Activated CD4-positive, alpha-beta T cell treated with anti-CD3 and anti-CD28 coated beads, Interleukin-2, amount 10 ng/mL, durations not matched to agents 7 days and 5 days (primary cell): ENCODE measurements at places on chromosomes 2 and 18. TPM values are rescaled to one million over a fixed set of nuclear protein-coding genes. Genes with fewer than 3 reads are reported as not detected.

DNA sequence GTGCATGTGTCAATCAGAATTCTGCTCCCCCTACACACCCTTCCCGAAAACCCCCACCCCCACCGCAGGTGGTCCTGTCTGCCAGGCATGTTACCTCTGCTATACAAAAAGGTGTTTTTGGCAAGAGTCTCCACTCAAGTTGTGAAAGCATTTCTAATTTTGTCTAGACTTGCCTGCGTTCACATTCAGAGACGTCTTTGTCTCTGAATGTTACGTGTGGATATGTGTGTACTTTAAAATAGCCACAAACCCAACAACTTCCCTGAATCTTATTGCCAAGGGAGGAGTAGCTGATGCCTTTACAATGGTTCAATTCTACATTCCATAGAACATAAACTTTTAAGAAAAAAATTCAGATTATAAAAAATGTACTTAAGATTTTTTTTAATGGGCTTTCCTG, 66.6 kb downstream of the ITGA4 start:
- H3K4me3 ChIP-seq: no peak overlapping the region
- no peak for DNase-seq
- H3K36me3 ChIP-seq: peaks cover 61% of the 10 kb centered on the region
- H3K27me3 ChIP-seq: no peaks in the 10 kb centered on the region
- peaks cover 2% of the 10 kb centered on the region for H3K4me1 ChIP-seq

DNA sequence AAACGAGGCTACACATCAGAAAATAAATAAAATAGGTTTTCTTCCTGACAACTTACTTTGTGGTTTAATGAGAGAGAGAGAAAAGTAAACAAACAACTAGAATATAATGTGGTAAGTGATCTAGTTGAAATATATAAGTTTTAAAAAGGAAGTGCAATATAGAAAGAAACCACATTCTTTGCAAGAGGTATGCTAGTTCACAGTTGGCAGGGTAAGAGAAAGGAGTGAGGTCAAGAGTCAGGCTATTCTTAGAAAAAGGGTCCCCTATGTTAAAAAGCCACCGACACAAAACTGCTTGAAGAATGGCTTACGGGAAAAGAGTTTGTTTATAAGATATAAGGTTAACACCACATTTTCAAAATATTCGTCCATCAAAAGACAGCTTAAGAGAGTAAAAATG, 462.1 kb downstream of the ERBB4 start:
- H3K36me3 ChIP-seq: no peaks in the 10 kb centered on the region
- no peak overlapping the region for H3K4me3 ChIP-seq
- H3K4me1 ChIP-seq: peaks cover 2% of the 10 kb centered on the region
- H3K27me3 ChIP-seq: no peaks in the 10 kb centered on the region

- DNase-seq: no peak
- no peaks in the 10 kb centered on the region for H3K36me3 ChIP-seq
- H3K27ac ChIP-seq: no peak overlapping the region
- H3K4me1 ChIP-seq: no peaks in the 10 kb centered on the region
- no peak overlapping the region for H3K4me3 ChIP-seq
Measured at GRCh38 chr2:66192888-66193287, 242.0 kb upstream of the MEIS1 start.

GRCh38 chr2:7026742-7027141, 109.5 kb downstream of the RNF144A start:
- H3K4me1 ChIP-seq: peaks cover 28% of the 10 kb centered on the region

DNA sequence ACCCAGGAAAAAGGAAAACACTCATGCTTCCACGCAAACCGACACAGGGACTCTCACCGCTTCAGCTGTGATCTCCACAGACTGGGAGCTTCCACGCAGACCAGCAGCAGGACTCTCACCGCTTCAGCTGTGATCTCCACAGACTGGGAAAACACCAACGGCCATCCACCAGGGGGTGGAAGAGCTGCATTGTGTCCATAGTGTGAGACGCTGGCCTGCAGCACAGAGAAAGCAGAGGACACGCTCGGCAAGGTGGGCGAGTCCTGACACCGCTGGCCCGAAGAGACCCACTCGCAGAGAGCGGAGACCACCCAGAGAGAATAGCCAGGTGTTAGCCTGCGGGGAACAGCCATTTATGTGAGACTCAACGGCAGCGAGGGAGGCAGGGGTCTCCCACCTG, 42.5 kb upstream of the NFATC1 start:
- DNase-seq: no peak
- peaks cover 2% of the 10 kb centered on the region for H3K4me1 ChIP-seq
- no peak overlapping the region for H3K4me3 ChIP-seq
- no peak overlapping the region for H3K27ac ChIP-seq
- H3K27me3 ChIP-seq: no peaks in the 10 kb centered on the region

GRCh38 chr2:60320724-60321123, 232.7 kb downstream of the BCL11A start:
- H3K27ac ChIP-seq: no peak overlapping the region
- H3K4me3 ChIP-seq: no peak overlapping the region
- no peaks in the 10 kb centered on the region for H3K4me1 ChIP-seq
- H3K27me3 ChIP-seq: peaks cover 6% of the 10 kb centered on the region
- no peaks in the 10 kb centered on the region for H3K36me3 ChIP-seq
- DNase-seq: no peak

- DNase-seq: no peak
- H3K4me3 ChIP-seq: no peak overlapping the region
- H3K27me3 ChIP-seq: no peaks in the 10 kb centered on the region
- H3K36me3 ChIP-seq: no peaks in the 10 kb centered on the region
Measured at GRCh38 chr2:225998653-225999052, 599.1 kb downstream of the NYAP2 start.

DNA sequence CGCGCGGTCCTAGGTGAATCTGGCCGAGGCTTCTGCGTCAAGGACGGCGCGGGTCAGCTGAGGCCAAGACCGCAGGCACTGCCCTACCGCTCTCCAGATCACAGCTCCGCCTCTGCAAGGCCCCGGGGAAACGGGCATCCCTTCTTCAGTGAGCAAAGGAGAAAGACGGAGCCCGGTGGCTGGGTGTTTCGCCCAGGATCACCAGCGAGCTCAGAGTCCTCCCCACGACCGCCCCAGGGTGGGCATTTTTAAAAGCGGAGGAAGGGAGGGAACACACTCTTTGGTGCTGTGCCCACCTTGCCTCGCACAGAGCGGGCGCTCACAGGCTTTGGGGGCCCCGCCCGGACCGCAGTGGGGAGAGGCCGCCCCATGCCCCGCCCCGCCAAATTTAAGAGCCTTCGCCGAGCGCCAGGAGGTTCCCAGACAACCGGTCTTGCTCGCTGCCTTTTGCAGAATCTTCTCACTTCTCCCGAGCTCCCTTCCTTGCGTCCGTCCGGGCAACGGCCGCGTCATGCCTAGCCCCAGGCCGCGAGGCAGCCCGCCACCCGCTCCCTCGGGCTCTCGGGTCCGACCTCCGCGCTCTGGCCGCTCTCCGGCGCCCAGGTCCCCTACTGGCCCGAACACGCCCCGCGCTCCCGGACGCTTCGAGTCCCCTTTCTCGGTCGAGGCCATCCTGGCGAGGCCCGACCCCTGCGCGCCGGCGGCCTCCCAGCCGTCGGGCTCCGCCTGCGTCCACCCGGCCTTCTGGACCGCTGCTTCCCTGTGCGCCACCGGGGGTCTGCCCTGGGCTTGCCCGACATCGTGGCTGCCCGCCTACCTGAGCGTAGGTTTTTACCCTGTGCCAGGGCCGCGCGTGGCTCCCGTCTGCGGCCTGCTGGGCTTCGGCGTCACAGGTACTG, at the start of gene NOTO:
Gene NOTO, plus strand, starts transcription at position 419 of the 899 bp plus-strand sequence. Its CDS starts 93 bp downstream, at position 512.
- no peak for DNase-seq
- H3K4me3 ChIP-seq: peak within 1 kb of the TSS; percentile 13
- H3K4me1 ChIP-seq: peaks cover 3% of the 10 kb centered on the region
- H3K27me3 ChIP-seq: peaks cover 59% of the 10 kb centered on the region

- DNase-seq: no peak
- no peak overlapping the region for H3K27ac ChIP-seq
- no peaks in the 10 kb centered on the region for H3K27me3 ChIP-seq
- H3K36me3 ChIP-seq: no peaks in the 10 kb centered on the region
- H3K4me3 ChIP-seq: no peak overlapping the region
Measured at GRCh38 chr2:191384829-191385228, 139.6 kb downstream of the MYO1B start.

- H3K4me3 ChIP-seq: no peak overlapping the region
- peaks cover 21% of the 10 kb centered on the region for H3K36me3 ChIP-seq
- peaks cover 39% of the 10 kb centered on the region for H3K4me1 ChIP-seq
- H3K27me3 ChIP-seq: no peaks in the 10 kb centered on the region
Measured at GRCh38 chr18:10530852-10531251, 5.0 kb downstream of the NAPG start.

GRCh38 chr18:32773382-32773712, 524 bp upstream of the KLHL14 start:
- H3K4me3 ChIP-seq: no peak overlapping the region
- H3K36me3 ChIP-seq: no peaks in the 10 kb centered on the region
- no peak overlapping the region for H3K27ac ChIP-seq

DNA sequence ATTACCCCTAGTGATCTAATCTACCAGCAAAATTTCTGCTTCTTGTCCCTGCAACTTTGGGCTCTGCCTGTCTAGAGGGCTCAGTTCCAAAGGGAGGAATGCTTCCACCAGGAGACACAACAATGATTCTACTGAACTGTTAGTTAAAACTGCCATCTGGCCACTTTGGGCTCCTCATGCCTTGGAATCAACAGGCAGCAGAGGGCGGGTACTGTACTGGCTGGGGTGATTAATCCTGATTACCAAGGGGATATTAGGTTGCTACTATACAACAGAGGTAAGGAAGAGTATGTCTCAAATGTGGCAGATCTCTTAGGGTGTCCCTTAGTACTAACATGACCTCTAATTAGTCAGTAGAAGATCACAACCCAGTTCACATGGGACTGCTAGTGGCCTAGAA, 21.4 kb downstream of the HADHA start:
- H3K4me3 ChIP-seq: no peak overlapping the region
- H3K27me3 ChIP-seq: no peaks in the 10 kb centered on the region
- no peak overlapping the region for H3K27ac ChIP-seq
- H3K4me1 ChIP-seq: no peaks in the 10 kb centered on the region
- DNase-seq: no peak
- peaks cover 55% of the 10 kb centered on the region for H3K36me3 ChIP-seq

GRCh38 chr18:8019600-8019999, 452.5 kb downstream of the PTPRM start:
- no peaks in the 10 kb centered on the region for H3K27me3 ChIP-seq
- DNase-seq: no peak
- H3K36me3 ChIP-seq: no peaks in the 10 kb centered on the region
- H3K4me1 ChIP-seq: no peaks in the 10 kb centered on the region
- no peak overlapping the region for H3K4me3 ChIP-seq
- H3K27ac ChIP-seq: no peak overlapping the region

DNA sequence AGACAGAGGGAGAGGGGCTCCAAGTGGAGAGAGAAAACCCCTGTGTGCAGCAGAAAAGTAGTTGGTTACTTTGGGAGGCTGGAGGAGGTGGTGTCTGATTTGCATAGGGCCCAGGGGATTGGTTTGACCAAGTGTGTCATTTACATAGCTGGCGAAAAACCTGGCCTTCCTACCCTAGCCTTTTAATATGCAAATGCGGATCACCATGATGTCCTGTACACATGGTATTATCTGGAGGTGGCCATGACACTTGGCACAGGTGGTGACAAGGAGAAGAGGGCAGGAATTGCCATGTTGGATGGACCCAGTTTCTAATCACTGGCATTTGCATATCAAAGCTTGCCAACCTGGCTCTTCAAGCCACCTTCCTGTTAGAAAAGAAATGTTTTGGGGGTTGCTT, 120.8 kb upstream of the CHAC2 start:
- no peak overlapping the region for H3K27ac ChIP-seq
- H3K27me3 ChIP-seq: peaks cover 4% of the 10 kb centered on the region
- no peak for DNase-seq
- no peaks in the 10 kb centered on the region for H3K4me1 ChIP-seq

GRCh38 chr2:100853909-100854810, 34.2 kb downstream of the NPAS2 start:
- DNase-seq: no peak
- H3K4me1 ChIP-seq: peaks cover 3% of the 10 kb centered on the region
- no peak overlapping the region for H3K4me3 ChIP-seq
- H3K36me3 ChIP-seq: no peaks in the 10 kb centered on the region

DNA sequence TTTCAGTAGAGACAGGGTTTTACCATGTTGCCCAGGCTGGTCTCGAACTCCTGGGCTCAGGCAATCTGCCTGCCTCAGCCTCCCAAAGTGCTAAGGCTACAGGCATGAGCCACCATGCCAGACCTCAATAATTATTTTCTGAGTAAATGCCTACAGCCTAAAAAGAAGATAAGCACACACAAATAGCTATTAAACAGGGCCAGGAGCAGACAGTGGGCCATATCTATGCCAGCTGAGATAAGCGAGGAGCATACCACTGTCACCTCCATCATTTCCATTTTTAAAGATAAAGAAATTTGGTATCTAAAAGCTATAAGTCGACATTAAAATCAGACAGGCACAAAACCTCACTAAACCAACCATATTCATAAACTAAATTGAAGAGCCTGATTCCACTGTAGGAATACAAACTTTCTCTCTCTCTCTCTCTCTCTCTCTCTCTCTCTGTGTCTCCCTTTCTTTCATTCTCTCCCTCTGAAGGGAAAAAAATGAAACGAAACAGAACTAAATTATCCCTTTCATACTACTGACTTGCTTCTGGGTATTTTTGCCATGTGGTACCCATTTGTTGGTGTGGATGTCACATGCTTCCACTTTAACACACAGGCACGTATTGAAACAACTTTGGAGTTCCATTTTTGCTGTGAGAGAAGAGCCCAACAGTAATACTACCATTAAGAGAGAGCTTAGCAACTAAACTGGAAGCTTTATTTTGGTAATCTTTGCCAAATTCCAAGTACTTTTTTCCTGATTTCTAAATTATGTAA, 51.0 kb downstream of the FARSB start:
- no peaks in the 10 kb centered on the region for H3K4me1 ChIP-seq
- no peak for DNase-seq
- H3K36me3 ChIP-seq: peaks cover 20% of the 10 kb centered on the region
- H3K4me3 ChIP-seq: no peak overlapping the region

GRCh38 chr18:78368726-78369125, 610.9 kb upstream of the SALL3 start:
- no peaks in the 10 kb centered on the region for H3K27me3 ChIP-seq
- no peak for DNase-seq
- H3K4me1 ChIP-seq: no peaks in the 10 kb centered on the region
- no peak overlapping the region for H3K27ac ChIP-seq
- H3K36me3 ChIP-seq: no peaks in the 10 kb centered on the region

GRCh38 chr2:1503471-1504310, 90.4 kb downstream of the TPO start:
- no peak overlapping the region for H3K4me3 ChIP-seq
- peaks cover 4% of the 10 kb centered on the region for H3K4me1 ChIP-seq
- no peak for DNase-seq
- H3K36me3 ChIP-seq: peaks cover 2% of the 10 kb centered on the region
- no peaks in the 10 kb centered on the region for H3K27me3 ChIP-seq
- no peak overlapping the region for H3K27ac ChIP-seq

The MC4R gene
- total RNA-seq: not detected

The XDH gene
- 0.15 TPM for total RNA-seq

The IL1R2 gene
- total RNA-seq: 0.50 TPM

The SCG2 gene
- total RNA-seq: 0.08 TPM

The CNDP1 gene
- total RNA-seq: not detected

The DSC3 gene
- not detected for total RNA-seq
